ENCODE measurements at places on chromosomes 6 and 20. TPM values are rescaled to one million over a fixed set of nuclear protein-coding genes. Genes with fewer than 3 reads are reported as not detected.

DNA sequence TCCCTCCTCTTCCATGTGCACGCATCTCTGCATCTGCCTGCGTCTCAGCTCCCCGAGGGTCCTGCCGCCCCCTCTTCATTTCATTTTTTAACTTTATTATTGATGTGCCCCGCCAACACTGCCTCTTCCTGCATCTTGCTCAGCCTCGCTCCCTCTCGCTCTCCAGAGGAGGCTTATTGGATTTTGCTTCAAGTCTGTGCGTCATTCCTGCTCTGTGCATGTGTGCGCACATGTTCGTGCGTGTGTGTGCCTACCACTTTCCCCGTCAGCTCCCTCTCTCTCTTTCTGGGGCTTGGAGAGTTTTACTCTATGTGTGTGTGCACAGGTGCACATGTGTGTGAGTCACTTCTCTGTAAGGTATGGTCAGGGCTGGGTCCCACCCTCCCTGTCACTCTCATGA is 71.8 kb upstream of the NNAT start:
- H3K4me1 ChIP-seq, result no peaks in the 10 kb centered on the region
- no peaks in the 10 kb centered on the region for H3K27me3 ChIP-seq
- H3K36me3 ChIP-seq, result no peaks in the 10 kb centered on the region
- H3K4me3 ChIP-seq, result no peak overlapping the region
- DNase-seq, result no peak

DNA sequence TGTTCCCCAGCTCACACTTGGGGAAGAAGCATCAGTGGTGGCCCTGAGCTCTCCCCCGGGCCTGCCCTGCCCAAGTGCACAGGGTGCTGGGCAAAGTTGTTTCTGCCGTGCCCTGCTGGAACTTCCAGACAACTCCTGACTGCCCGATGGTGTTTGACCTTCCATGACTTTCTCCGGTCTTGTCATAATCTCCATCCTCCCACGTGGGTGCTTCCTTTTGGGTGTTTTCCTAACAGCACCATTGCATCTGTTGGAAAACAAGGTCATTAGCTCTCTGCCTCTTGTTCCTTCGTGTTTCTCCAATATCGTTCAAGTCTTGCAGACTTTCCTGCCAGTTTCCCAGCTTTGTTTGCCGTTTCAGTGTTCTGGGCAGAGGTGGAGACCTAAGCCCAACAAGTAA is 68.7 kb upstream of the TIAM2 start:
- peaks cover 12% of the 10 kb centered on the region for H3K4me1 ChIP-seq
- H3K4me3 ChIP-seq, result no peak overlapping the region
- no peak overlapping the region for H3K27ac ChIP-seq

- no peaks in the 10 kb centered on the region for H3K27me3 ChIP-seq
- DNase-seq, result no peak
- no peaks in the 10 kb centered on the region for H3K36me3 ChIP-seq
- H3K4me3 ChIP-seq, result no peak overlapping the region
- H3K4me1 ChIP-seq, result no peaks in the 10 kb centered on the region
Observed at GRCh38 chr20:22106308-22106938, 401.0 kb downstream of the PAX1 start.

DNA sequence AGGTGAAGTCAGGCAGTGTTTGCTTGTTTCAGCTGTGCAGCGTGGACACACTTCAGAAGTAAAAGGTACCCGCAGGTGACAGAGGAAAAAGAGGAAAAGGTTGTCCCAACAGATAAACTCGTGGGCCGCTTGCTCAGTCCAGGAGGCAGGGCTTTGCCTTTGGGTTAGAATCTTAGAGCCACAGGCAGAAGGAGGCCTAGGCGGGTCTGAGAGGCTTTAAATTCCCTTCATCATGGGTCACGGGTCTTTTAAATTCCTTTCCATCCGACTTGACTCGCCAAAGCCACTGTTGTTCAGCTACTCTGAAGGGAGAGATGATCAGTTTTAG is 48.2 kb downstream of the AGPAT4 start:
- no peaks in the 10 kb centered on the region for H3K4me1 ChIP-seq
- no peak for DNase-seq
- H3K27ac ChIP-seq, result peak overlapping the region; percentile 29
- no peaks in the 10 kb centered on the region for H3K27me3 ChIP-seq
- no peak overlapping the region for H3K4me3 ChIP-seq

DNA sequence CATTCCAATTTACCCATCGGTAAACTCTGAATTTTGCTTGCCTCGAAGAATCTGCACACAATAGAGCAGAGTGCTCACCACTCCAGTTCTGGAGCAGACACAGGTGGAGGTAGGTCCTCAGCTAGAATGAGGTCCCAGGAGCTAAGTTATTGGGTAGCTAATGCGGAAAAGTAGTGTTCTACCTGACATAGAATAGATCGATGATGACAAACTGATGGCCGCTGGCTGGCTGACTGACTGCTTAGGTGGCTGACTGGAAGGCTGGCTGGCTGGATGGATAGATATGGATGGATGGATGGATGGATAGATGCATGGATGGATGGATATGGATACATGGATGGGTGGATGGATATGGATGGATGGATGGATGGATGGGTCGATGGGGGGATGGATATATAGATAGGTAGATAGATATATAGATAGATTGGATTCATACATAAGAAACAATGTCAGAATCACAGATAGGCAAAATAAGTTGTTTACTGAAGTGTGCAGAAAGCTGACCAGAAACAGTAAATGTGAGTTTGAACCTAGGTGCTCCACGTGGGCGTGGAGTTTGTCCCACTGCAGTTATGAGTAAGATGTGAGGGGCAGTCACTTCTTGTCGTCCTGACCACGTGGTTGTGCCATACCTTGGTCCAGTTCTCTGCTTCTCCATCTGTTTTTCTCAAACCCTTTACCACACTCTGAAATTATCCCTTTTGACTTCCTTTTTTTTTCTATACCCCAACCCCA is 62.1 kb downstream of the TBXT start:
- H3K27ac ChIP-seq, result no peak overlapping the region
- no peaks in the 10 kb centered on the region for H3K36me3 ChIP-seq
- no peak for DNase-seq
- H3K4me1 ChIP-seq, result no peaks in the 10 kb centered on the region
- no peak overlapping the region for H3K4me3 ChIP-seq

BPIFA1 gene
- total RNA-seq, result not detected

All from heart left ventricle (tissue), 16 donors.